Hematopoietic multipotent progenitor cell treated with erythropoietin and hydrocortisone succinate and interleukin-3 and kit ligand, for 15 days (in vitro differentiated cells): ENCODE measurements at places on chromosomes 7 and 10.

GRCh38 chr10:69413221-69413865, 3.4 kb downstream of the TACR2 start:
- DNase-seq, result peak; percentile 54

DNA sequence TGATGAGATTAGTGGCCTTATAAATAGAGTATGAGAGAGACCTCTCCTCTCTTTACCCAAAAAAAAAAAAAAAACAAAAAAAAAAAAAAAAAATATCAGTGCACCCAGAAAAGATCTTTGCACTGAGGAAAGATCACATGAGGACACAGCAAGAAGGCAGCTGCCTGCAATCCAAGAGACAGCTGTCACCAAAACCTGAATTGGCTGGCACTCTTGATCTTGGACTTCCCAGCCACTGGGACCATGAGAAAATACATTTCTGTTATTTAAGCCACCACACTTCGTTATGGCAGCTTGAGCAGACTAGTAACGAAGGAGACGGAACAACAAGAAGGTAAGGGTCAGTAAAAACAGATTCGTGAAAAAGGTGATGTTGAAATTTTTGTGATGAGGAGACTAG, 47.0 kb downstream of the TMEM106B start:
- no peak for DNase-seq

- DNase-seq, result no peak
Measured at GRCh38 chr7:44104860-44105771, 971 bp downstream of the AEBP1 start.

DNA sequence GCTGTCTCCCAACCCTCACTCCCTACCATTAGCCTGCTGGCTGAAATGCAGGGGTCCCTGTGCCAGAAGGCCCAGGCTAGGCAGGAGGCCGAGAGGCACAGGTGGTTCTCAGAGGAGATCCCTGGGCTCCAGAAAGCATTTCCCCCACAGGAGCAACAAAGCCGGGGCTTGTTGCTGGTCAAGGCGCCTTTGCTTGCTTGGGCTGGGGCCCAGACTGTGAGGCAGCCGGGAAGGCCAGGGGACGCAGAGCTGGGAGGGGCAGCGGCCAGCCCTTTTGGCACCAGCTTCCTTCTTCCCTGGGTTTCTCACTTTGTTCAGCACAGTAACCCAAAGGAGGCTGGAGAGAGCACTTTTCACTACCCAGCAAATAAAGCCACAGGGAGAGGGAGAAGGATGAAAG, 48.6 kb downstream of the FBXW4 start:
- no peak for DNase-seq

DNA sequence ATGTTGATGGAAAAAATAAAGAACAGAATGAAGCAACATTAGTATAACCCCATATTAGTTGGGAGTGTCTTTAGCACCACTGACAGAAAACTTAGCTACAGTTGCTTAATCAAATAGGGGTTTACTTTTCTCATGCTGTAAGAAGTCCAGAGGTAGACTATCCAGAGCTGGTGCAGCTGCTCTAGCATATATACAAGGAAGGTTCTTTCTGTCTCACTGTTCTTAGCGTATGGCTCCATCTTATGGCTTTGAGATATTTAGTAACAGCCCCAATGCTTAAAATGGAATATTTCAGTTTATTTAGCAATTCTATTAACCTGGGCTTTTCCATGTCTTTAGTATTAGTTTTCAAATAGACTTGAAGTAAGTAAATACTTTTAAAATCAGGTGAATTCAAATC, 15.2 kb upstream of the WNT2 start:
- DNase-seq, result no peak

DNA sequence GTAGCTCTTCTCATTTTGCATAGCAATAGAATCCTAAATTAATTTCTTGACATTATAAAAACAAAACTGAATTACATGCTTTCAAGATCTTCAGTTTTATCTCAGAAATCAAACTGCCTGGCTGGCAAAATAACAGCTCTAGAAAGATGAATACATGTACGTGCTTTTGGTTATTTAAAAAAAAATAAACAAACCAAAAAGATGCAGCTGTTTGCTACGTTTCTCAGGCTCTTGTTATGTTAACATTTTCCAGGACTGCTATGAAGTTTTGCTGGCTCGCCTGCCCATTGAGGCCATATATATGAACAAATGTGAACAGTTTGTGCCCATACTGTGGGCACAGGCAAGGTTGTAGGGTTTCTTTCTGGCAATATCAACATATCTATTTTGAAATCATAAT, 86.6 kb downstream of the ODAD2 start:
- DNase-seq, result no peak

- DNase-seq, result no peak
Measured at GRCh38 chr7:90919816-90920215, 323.7 kb downstream of the CDK14 start.

DNA sequence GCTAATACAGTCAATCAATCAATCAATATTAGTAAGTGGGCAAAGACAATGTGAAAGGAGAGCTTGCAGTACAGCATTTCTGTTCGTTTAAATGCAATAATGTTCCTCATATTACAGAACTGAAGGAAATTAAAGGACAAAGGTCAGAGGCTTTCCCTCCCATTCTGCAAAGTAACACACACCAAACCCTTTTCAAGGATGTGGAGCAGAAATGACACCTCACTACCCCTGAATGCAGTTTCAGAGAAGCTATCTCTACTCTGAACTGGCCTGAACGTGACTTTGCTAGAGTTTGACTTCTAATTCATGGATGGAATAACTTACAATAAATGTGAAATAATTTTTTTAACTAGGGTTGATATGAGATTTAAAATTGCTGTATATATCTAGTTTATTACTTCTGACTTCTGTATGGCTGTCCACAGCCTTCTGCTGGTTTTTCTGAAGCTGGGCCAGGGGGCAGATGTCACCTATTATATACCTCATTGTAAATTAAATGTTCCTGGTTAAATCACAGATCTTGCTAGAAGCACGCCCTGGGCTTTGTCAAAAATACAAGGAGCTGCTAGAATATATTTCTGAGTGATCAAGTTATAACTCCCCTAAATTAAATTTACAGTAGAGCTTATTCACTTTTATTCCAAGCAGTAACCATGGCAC, 156.9 kb upstream of the C7orf33 start:
- DNase-seq, result no peak

GRCh38 chr7:33776788-33777187, 128.6 kb upstream of the BMPER start:
- no peak for DNase-seq

DNA sequence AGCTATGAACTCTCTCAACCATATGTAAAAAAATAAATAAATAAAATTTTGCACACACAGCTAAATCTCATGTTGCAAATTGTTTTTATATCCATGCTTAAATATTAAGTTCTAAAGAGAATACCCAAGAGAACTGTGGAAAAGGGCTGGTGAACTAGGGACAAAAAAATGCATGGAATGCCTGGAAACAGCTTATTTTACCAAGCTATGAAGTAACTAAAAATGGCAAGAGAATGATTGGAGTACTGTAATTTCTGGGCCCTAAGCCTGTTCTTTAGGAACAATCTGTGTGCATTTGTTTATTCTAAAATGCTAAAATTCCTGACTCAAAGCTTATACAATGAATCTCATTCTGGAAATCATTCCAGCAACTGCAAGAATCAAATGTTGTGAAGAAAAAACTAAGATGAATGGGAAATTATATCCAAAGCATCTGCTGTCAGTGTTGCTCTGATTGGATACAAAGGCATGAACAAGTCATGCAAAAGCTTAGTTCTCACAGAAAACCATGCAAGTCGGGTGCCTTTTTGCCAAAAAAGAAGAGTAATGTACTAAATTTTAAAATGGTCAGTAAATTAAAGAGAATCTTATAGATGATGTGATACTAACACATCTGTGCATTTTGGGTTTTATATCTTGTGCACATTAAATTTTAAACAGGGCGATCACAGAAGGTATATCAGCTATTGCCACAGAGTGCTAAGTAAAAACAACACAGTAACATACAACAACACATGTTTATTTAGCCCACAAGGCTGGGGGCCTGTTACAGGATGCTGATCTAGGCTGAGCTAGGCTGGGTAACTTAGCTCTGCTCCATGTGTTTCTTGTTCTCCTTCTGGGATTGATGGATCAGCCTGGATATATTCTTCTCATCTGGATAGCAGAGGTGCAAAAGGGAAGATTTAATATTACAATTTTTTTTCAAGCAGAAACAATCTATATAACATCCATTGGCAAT, 453.5 kb upstream of the SEMA3A start:
- no peak for DNase-seq

- no peak for DNase-seq
Measured at GRCh38 chr7:155685791-155686160, 41.3 kb downstream of the RBM33 start.

DNA sequence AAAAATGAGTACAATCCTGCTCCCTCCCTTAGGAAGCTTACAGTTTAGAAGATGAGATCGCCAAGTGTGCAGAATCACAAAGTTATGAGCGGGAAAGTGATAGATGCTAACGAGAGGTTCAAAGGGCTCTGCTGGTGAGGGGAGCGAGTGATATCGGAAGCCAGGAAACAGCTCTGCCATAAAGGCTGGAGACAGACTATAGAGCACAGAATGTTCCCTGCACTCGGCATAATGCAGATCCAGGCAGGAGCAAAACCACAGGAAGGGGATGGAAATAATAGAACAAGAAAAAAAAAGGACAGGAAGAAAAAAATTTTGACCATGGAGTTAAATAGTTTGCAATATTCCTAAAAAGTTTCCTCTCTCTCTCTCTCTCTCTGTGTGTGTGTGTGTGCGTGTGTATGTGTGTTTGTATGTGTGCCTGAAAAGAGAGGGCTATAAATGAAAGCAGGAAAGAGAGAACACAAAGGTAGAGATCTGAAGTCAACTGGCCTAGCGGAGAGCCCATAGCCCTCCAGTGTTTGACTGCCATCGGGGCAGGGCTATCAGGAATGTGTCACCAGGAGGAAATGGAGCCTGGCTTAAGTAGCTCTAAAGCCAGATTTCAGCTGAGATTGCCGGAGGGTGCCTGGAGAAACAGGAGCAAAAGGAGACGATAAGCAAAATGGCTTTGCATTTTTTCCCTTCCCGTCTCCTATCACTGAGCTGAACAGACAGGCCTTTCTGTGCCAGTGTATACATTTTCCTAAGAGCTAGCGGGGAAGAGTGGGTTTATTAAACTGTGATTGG, 175.8 kb upstream of the LYZL1 start:
- DNase-seq, result no peak

DNA sequence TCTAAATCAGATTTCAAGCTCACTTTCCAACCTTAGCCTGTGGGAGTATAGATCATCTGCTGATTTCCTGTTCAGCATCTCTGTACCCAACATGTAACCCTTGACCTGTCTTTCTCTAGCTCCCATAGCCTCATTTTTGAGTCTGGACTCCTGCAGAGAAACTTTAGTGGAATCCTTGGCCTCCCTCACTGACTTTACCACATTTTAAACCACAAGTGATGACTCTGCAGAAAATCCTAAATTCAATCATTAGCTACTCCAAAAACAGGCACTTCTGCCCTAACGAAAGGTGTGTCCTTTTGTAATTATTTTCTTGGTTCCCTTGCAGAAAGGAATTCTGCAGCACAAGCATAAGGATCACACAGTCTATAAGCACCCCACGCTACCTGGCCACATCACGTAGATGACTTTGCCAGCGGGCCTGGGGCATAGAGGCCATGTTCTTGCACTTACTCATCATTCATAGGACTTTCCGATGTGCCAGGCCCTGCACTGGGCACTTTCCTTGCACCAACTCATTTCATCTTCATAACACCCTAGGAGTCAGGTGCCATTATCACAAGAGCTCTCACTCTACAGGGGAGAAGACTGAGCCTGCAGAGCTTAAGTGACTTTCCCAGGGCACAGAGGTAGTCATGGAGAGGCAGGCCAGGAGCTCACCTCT, 57.2 kb upstream of the OPALIN start:
- no peak for DNase-seq
